ENCODE measurements at places on chromosomes 5 and 9.

- peak; percentile 64 for DNase-seq
- peaks cover 11% of the 10 kb centered on the region for H3K36me3 ChIP-seq
- H3K4me3 ChIP-seq = peak overlapping the region; percentile 76
- H3K4me1 ChIP-seq = peaks cover 30% of the 10 kb centered on the region
- peak overlapping the region; percentile 62 for H3K27ac ChIP-seq
- no peaks in the 10 kb centered on the region for H3K27me3 ChIP-seq
Observed at GRCh38 chr9:34375901-34376595, 650 bp downstream of the MYORG start.

- H3K4me3 ChIP-seq = no peak overlapping the region
- no peaks in the 10 kb centered on the region for H3K4me1 ChIP-seq
- no peak overlapping the region for H3K27ac ChIP-seq
- no peaks in the 10 kb centered on the region for H3K27me3 ChIP-seq
Observed at GRCh38 chr9:134172198-134173126, 8.1 kb upstream of the RNU6ATAC start.

DNA sequence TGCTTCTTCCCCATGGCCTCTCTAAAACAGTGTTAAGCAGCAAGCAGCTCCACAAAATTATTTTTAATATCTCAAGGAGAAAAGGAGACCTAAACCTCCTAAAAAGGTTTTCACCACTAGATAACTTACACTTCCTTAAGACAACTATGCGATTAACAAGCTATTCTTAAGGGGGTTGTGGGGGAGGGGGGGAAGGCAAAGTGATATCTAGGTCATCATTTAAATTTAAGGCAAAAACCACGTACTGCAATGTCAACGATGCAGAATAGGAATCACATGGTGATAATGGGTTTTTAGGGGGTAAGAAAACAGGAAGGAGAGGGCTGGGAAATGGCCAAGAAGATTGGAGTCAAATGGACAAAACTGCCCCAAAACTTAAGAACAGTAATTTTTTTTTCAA is 32.6 kb downstream of the CSNK1A1 start:
- peaks cover 56% of the 10 kb centered on the region for H3K36me3 ChIP-seq
- peaks cover 70% of the 10 kb centered on the region for H3K4me1 ChIP-seq
- no peak for DNase-seq
- H3K27me3 ChIP-seq = no peaks in the 10 kb centered on the region

DNA sequence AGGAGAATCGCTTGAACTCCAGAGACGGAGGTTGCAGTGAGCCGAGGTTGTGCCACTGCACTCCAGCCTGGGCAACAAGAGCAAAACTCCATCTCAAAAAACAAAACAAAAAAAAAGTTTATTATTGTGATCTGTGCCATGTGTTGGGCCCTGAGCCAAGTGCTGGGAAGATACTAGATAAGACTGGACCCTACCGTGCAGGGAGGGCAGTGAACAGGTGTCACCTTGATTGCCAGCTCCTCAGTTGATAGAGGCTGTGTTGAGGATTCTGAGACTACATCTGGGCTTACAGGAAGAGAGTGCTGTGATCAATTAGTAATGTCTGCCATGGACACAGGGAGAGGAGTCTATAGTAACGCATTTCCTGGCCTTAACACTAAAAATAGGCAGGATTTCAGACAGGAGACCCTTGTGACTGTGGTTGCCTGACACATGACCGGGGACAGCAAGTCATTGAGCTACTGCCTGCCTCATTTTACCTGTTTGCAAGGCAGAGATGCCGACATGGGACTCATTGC is 201.5 kb downstream of the C9orf50 start:
- no peaks in the 10 kb centered on the region for H3K36me3 ChIP-seq
- H3K4me3 ChIP-seq = no peak overlapping the region
- H3K4me1 ChIP-seq = peaks cover 14% of the 10 kb centered on the region
- no peak overlapping the region for H3K27ac ChIP-seq
- no peaks in the 10 kb centered on the region for H3K27me3 ChIP-seq
- DNase-seq = no peak

- no peak overlapping the region for H3K4me3 ChIP-seq
- no peaks in the 10 kb centered on the region for H3K36me3 ChIP-seq
- peaks cover 9% of the 10 kb centered on the region for H3K4me1 ChIP-seq
Observed at GRCh38 chr9:84711398-84711777, 41.9 kb downstream of the NTRK2 start.

GRCh38 chr5:37247036-37247435 is 2.1 kb downstream of the CPLANE1 start:
- H3K27ac ChIP-seq = no peak overlapping the region
- H3K36me3 ChIP-seq = peaks cover 3% of the 10 kb centered on the region
- no peak overlapping the region for H3K4me3 ChIP-seq

GRCh38 chr9:91395553-91396471 is 27.8 kb downstream of the NFIL3 start:
- no peaks in the 10 kb centered on the region for H3K36me3 ChIP-seq
- H3K27ac ChIP-seq = peak overlapping the region; percentile 80
- peaks cover 18% of the 10 kb centered on the region for H3K4me1 ChIP-seq
- H3K27me3 ChIP-seq = peaks cover 10% of the 10 kb centered on the region

GRCh38 chr5:160641405-160641804 is 210.6 kb downstream of the ATP10B start:
- no peak for DNase-seq
- H3K4me1 ChIP-seq = no peaks in the 10 kb centered on the region
- no peak overlapping the region for H3K4me3 ChIP-seq

DNA sequence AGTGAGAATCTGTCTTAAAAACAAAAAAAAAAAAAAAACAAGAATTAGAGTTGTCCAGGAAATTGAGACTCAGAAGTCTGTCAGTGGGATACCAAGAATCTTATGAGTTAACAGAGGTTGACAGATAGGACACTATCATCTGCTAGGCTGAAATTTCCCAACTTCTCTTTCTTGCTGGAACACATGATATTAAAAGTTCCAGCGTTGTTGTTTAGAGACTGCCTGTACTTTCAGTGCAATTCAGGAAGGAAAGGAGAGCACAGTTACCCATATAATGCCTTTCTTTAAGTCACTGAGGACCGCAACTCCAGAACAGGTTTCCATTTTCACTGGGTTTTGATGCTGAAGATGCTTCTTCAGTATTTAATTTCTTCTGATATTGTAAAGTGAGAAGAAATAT is 13.5 kb downstream of the TRPM6 start:
- H3K4me3 ChIP-seq = no peak overlapping the region
- H3K27me3 ChIP-seq = peaks cover 12% of the 10 kb centered on the region
- no peaks in the 10 kb centered on the region for H3K4me1 ChIP-seq

GRCh38 chr5:169670769-169671525 is 33.9 kb downstream of the DOCK2 start:
- no peaks in the 10 kb centered on the region for H3K27me3 ChIP-seq
- peaks cover 32% of the 10 kb centered on the region for H3K4me1 ChIP-seq
- peak overlapping the region; percentile 45 for H3K27ac ChIP-seq
- H3K4me3 ChIP-seq = no peak overlapping the region
- peaks cover 42% of the 10 kb centered on the region for H3K36me3 ChIP-seq

GRCh38 chr5:95791751-95792150 is 30.8 kb downstream of the GLRX start:
- H3K36me3 ChIP-seq = no peaks in the 10 kb centered on the region
- H3K27me3 ChIP-seq = no peaks in the 10 kb centered on the region
- H3K4me1 ChIP-seq = no peaks in the 10 kb centered on the region
- no peak overlapping the region for H3K27ac ChIP-seq
- no peak overlapping the region for H3K4me3 ChIP-seq

DNA sequence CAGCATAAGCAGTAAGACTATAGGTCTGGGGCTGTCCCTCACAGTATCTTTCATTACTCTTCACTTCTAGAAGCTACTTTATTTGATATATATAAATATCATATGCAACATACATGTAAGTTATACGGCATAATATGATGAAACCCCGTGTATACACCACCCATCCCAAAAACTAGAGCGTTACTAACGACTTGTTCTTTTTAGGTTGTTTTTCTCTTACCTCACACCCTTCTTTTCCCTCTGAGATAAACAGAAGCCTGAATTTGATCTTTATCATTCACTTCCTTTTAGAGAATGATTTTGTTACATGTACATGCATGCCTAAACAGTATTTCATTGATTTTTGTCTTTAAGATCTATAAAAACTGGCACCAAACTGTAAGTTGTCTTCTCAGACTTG is 3.7 kb downstream of the TRMO start:
- H3K4me3 ChIP-seq = peak overlapping the region; percentile 82
- H3K27me3 ChIP-seq = no peaks in the 10 kb centered on the region
- peaks cover 31% of the 10 kb centered on the region for H3K36me3 ChIP-seq
- DNase-seq = no peak
- peaks cover 47% of the 10 kb centered on the region for H3K4me1 ChIP-seq
- H3K27ac ChIP-seq = peak overlapping the region; percentile 99

- H3K4me1 ChIP-seq = peaks cover 6% of the 10 kb centered on the region
- H3K36me3 ChIP-seq = peaks cover 66% of the 10 kb centered on the region
- H3K4me3 ChIP-seq = no peak overlapping the region
Observed at GRCh38 chr5:154794525-154795234, 39.5 kb downstream of the LARP1 start.

DNA sequence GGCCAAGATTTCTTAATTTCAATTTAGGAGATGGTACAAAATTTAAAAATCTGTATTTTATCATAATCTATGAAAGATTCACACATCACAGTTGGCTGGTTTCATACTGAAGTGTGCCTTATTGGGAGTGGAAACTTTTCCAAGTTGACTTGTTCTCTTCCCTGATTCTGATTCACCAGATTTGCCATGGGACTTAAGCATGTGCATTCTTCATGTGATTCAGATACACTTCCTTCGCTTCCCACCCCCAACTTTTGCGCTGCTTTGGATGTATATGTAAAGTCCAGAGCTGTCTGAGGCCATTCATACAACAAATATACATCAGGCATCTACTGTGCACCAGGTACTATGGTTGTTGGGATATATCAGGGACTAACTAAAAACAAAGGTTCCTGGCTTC is 34.4 kb downstream of the CPEB4 start:
- H3K27me3 ChIP-seq = no peaks in the 10 kb centered on the region
- peaks cover 19% of the 10 kb centered on the region for H3K4me1 ChIP-seq
- H3K4me3 ChIP-seq = no peak overlapping the region
- no peaks in the 10 kb centered on the region for H3K36me3 ChIP-seq

DNA sequence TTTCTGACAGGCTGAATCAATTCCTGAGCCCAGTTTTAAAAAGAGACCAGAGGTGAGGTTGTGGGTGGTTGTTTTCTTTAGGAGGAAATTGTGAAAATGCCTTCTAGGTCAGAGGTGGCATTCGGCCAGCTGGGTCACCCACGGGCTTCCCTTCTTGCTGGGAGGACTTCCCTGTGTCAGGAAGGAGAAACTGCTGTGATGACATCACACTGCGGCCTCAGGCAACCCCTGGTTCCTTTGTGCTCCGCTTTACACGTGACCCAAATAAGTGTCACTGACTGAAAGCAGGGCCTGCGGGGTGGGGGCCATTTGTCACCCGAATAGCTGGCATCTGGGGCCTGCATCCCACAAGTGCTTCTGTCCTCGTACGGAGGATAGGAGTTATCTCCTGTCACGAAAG is 39.7 kb downstream of the FABP6 start:
- no peak overlapping the region for H3K27ac ChIP-seq
- DNase-seq = peak; percentile 13
- no peaks in the 10 kb centered on the region for H3K27me3 ChIP-seq
- H3K36me3 ChIP-seq = no peaks in the 10 kb centered on the region
- H3K4me3 ChIP-seq = no peak overlapping the region

- H3K4me1 ChIP-seq = no peaks in the 10 kb centered on the region
- H3K27ac ChIP-seq = no peak overlapping the region
- H3K36me3 ChIP-seq = no peaks in the 10 kb centered on the region
- peaks cover 24% of the 10 kb centered on the region for H3K27me3 ChIP-seq
Observed at GRCh38 chr5:77946381-77947040, 170.4 kb upstream of the TBCA start.

- H3K36me3 ChIP-seq = no peaks in the 10 kb centered on the region
- H3K4me3 ChIP-seq = no peak overlapping the region
- H3K27me3 ChIP-seq = no peaks in the 10 kb centered on the region
- peak overlapping the region; percentile 21 for H3K27ac ChIP-seq
- H3K4me1 ChIP-seq = peaks cover 11% of the 10 kb centered on the region
Observed at GRCh38 chr9:79477955-79478771, 93.6 kb upstream of the TLE4 start.
